ENCODE measurements at places on chromosomes 3 and 15. TPM values are rescaled to one million over a fixed set of nuclear protein-coding genes. Genes with fewer than 3 reads are reported as not detected.

Gene ACSBG1
- polyA plus RNA-seq, result not detected

Gene MUSTN1
- not detected for polyA plus RNA-seq

Gene SLC49A4
- 12.0 TPM for polyA plus RNA-seq

Gene ACTC1
- polyA plus RNA-seq, result 0.46 TPM

Gene CIB2
- polyA plus RNA-seq, result 2.7 TPM

Gene QTRT2
- 7.9 TPM for polyA plus RNA-seq
